ENCODE measurements at places on chromosomes 3 and 15. TPM values are rescaled to one million over a fixed set of nuclear protein-coding genes. Genes with fewer than 3 reads are reported as not detected.

UNC13C gene
- total RNA-seq: 1.6 TPM

GRCh38 chr15:31262901-31263671 lies 63.5 kb upstream of the KLF13 start:
- peak; percentile 42 for DNase-seq

APBA2 gene
- 3.4 TPM for total RNA-seq

ACVR2B gene
- 8.6 TPM for total RNA-seq

TERC gene
- total RNA-seq: 3.5 TPM

GOLGA6B gene
- total RNA-seq: not detected

DNA sequence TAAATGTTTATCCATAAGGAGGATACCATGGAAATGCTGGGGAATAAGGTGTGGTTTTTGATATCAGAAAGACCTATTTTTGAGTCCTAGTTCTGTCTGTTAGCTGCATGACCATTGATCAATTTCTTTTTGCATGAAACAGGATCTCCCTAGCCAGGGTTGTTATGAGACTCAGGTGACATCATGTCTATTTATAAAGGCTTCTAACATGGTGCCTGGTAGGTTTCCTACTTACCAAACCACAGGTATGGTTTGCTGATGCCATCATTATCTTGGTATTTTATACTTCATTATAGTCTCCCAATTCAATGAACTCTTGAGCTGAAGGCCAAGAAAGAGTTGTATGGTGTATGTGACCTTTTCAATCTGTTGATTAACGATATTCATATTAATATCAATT lies 144.0 kb downstream of the CLSTN2 start:
- no peak for DNase-seq

- peak; percentile 75 for DNase-seq
Measured at GRCh38 chr15:33201491-33202231, 7.1 kb upstream of the FMN1 start.

DNA sequence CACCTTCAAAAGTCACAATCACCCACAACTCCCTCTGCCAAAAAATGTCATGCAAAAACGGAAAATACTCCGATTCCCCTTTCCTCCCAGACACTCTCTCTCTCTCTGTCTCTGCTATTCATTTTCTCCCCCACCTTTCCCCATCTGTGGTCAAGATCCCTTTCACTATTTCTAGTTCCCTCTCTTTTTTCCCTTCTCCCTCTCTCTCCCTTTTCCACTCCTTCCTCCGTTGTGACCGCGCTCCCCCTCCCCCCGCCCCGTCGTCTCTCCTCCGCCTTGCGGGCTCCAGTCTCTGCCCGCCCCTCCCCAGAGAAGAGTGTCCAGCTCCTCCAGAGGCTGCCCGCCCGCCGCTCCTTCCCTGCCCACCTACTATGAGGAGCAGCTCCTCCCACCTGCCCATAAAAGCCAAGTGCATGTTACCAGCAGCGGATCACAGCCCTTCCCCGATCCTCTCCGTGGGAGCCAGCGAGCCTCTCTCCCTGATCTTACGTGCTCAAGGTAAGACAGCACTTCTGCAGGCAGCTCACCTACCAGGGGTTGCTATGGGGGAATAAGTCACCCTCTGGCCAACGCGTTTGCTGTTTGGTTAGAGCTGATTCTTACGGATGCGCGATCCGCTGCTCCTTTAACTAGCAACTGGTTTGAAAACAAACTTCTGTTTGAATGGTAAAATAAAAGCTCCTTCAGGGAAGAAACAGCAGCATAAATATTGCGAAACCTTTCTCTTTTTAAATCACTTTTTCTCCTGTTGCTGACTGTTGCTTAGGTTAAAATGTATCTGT lies at the start of gene COL8A1:
Gene COL8A1 (plus strand): TSS at position 428 of the 782 bp plus-strand sequence. CDS start 152,089 bp downstream, outside the sequence.
- DNase-seq: peak; percentile 13

CCR4 gene
- 0.49 TPM for total RNA-seq

Data from mucosa of gallbladder (tissue), 1 donor.